Fibroblast of skin of back (primary cell): ENCODE measurements at places on chromosomes 13 and 19.

GRCh38 chr13:73365252-73365651 lies 306.4 kb downstream of the KLF5 start:
- no peak for DNase-seq

DNA sequence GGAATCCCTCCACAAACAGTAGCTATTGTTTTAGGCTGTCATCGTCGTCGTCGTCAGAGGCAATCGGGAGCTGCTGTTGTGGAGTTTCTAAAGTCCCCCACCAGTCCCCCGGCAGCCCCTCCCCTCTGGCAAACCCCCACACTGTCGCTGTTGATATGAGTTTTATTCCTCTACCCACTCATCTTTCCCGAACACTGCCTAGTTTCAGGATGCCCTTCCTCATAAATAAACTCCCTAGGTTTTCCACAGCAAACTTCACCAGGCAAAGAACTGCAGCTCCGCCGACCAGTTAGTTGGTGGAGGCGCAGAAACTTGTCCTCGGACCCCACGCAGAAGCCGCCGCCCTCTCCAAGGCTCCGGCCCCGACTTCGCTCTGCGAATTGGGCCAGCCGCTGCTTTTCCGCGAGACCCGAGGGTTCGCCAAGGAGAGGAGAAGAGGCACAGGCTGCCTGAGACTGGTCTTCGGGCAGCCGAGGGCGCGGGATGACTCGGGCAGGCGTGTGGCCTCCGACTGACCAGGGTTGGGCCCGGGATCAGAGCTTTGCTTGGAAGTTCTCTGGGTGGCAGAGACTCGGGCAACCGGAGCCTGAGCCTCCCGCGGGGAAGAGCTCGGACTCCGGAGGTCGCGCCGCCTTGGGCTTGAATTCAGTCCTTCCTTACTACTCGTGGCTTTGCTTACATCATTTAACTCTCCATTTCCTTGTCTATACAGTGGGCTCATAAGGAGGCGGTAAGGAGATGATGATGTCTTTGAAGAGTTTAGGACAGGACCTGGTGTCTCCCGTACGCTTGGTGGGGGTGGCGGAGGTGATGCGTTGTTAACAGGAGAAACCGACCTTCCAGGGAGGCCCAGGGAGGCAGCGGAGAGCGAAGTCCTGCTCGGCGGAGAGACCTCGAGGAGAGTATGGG lies 7.9 kb downstream of the PDX1 start:
- DNase-seq: no peak

DNA sequence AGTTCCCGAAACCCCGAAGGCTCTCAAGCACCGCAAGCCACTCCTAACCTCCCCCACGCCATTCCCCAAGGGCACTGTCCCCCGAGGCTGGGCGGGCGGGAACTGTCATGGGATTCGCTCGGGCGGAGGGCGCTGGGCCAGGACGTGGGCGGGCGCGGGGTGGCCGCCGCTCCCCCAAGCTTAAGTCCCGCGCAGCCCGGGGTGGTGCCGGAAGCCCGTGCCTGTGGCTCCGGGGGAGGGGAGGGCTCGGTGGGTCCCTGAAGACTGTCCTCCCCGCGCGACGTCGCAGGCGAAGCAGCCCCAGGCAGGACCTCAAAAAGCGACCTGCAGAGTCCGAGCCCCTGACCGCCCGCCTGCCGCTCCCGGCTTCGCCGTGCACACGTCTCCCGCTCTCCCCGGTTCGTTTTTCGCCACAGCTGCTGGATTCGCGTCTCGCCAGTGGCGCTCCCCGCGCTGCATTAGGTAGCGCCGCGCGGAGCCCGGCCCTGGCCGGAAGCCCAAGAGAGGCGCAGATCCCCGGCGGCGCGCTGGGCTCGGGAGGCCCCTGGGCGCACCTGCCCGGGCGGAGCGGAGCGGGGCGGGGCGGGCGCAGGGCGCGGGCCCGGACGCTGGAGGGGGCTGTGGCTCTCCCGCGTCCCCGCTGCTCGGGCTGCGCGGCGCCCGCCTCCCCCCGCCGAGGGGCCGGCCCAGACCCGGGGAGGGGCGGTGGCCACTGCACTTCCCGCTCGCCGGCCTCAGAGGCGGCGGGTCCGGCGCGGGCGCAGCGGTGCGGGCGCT lies at the start of gene FARP1:
TSS of gene FARP1 (plus strand) at position 715 of the 777 bp plus-strand sequence. CDS start 70,149 bp downstream, outside the sequence.
- peak; percentile 73 for DNase-seq

DNA sequence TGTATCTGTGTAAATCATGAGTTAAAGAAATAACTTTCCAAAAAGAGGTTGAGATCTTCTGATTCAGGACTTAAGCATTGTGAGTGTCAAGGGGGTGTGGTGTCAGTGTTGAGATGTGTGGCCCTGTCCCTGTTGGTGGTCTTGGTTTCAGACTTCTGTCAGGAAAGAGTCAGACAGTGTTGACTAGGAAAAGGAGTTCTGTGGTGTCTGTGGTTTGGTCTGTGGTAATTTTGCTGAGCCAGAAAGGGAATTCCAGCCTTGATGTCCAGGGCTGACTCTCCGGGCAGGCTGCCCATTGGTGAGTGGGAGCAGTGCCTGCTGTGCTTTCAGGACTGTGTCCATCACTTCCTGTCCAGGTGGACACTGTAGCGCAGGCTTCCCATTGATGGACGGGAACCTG lies 39.8 kb upstream of the IGFL4 start:
- peak; percentile 88 for DNase-seq

- no peak for DNase-seq
Observed at GRCh38 chr19:30630289-30631032, 258.3 kb downstream of the ZNF536 start.

- DNase-seq: no peak
Observed at GRCh38 chr13:31421756-31422155, 222.0 kb downstream of the B3GLCT start.

DNA sequence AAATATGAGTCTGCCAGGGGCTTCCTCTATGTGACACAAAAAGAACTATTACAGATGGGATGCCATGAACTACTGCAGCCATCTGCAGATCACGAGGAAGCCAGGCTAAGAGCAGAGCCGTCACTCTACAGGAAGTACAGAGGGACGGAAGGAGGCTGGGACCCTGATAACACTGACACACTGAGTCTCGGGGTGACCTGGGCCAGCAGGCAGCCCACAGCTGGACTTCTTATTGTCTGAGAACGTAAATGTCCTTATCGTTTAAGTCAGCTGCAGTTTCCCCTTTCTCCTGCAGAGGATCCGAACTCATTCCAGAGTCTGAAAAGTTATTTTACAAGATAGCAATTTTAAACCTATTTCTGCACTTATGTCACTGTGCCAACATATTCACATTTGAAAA lies 20.7 kb downstream of the PARP4 start:
- no peak for DNase-seq

DNA sequence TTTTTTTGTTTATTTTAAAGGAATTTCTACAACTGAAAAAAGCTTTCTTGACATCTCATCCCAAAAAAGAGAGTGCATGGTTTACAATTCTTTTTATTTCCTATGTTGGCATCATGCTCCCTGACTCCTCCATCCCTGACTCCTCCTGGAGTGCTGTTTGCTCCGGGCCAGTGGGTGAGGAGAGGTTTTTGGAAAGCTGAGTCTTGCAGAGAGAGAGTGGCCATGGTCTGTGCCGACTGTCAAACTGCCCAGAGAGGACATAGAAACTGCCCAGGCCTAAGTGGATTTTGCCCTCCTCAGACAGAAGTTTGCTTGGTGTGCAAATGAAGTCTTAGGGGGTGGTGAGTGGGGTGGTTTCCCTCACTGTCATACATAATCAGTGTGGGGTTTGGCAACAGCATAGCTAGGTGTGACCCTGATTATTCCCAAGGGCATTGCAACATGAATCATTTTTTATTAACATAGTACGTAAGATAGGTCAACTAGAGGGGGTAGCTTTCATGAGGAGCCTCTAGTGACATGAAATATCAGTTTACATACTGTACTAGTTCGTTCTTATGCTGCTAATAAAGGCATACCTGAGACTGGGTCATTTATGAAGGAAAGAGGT lies 179.8 kb upstream of the UBL3 start:
- DNase-seq: no peak

GRCh38 chr19:35120898-35121297 lies 5.3 kb downstream of the FXYD3 start:
- DNase-seq: no peak

DNA sequence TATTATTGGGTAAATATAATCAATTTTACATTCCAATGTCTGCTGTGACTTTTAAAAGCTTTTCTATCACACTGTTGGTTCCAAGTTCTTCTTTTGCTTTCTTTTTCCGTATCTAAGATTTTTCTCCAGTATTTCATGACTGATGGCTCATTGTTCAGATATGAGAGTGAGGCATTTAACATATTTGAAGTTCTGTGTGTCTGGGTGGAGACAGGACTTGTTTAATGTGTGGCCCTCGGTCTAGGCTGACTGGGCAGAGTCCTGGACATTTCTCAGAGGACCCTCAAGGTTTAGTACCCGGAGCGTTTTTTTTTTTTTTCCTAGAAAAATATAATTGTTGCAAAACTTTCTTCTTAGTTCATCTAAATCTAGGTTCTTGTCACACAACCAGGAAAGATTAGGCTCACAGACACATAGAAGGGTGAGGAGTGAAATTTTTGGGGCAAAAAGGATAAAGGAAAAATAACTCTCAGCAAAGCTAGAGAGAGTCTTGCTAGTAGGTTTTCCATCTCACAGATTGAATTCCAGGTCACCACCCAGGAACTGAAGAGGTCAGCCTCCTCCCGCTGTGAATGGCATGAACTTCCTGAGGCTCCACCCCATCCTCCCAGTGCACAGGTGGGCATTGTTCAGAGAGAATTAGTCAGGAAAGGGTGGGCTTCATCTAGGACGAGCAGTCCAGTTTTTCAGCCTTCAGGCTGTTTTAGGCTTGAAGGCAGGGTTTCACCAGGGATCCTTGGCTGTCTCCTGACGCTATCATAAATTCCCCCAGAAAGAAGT lies 1002.4 kb upstream of the PCDH9 start:
- DNase-seq: peak; percentile 18
